Lower lobe of right lung (tissue), 2 donors: ENCODE measurements at places on chromosomes 3 and 15.

DNA sequence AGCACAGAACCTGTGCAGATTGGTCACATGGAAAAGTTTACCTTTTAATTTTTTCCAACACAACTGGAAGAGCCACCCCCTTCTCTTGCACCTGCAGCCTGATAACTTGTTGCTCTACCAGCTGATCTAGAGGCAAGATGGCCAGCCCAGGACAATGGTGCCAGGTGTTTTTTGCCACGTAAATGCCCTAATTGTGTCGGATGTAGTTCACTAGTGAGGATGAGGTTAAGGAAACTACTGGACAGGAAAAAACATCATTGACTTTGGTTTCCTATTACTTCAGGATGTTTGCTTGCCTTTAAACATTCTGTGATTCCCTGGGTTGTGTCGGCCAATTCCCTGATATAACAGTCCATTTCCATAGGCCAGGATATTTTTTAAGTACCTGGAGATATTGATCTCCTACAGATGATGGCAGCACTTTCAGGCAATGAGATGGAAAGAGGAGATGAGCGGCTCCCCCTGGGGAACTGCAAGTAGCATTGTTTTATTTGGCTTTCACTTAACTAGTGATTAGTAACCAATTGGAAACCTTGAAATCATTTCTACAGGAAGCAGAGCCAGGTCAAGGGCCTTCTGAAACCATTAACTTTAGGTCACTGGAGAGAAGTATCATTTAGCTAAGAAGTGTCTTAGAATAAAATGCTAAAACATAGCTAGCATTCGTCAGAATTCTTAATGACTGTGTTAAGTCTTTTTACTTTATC, 72.5 kb downstream of the OSBPL10 start:
- no peak for DNase-seq

DNA sequence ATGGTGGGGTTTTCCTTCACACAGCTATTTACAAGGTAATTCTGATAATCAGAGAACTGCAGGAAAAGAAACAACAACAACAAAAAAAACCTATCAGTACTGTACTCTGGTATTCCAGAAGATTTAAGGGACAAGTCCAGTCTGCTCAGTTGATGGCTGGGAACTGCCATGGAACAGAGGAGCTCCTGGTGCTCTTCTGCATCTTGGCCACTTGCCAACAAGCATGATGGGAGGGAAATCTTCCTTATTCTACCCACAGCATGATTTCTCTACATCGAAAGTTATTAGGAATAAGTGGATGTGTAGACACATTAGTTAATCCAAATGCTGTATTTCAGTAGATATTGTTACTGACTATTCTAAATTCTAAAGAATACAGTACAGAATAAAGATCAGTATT, 51.7 kb downstream of the RASGRP1 start:
- DNase-seq: no peak

DNA sequence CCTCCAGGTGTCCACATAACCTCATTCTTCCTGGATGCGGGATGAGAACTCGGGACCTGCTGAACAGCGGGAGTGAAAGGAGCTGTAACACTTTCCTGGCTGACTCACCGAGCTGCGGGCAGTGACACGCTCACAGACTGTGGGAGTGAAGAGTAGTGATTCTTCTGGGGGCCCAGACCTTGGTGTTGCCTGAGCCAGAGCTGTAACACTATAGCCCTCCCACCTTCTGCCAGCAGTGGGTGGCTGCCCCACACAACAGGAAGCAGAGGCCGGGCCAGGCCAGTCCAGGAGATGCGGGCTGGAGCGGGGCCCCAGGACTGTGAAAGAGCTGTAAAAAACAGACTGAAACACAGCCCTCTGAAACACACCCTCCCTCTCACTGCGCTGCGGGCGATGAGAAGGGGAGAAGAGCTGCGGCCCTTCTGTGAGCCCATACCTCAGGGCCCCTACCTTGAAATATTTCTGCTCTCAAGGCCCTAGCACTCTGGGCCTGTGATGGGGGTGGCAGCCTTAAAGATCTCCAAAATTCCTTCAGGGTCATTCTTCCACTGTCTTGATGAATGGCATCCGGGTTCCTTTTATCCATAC, 464.0 kb upstream of the CCDC54 start:
- DNase-seq: no peak

DNA sequence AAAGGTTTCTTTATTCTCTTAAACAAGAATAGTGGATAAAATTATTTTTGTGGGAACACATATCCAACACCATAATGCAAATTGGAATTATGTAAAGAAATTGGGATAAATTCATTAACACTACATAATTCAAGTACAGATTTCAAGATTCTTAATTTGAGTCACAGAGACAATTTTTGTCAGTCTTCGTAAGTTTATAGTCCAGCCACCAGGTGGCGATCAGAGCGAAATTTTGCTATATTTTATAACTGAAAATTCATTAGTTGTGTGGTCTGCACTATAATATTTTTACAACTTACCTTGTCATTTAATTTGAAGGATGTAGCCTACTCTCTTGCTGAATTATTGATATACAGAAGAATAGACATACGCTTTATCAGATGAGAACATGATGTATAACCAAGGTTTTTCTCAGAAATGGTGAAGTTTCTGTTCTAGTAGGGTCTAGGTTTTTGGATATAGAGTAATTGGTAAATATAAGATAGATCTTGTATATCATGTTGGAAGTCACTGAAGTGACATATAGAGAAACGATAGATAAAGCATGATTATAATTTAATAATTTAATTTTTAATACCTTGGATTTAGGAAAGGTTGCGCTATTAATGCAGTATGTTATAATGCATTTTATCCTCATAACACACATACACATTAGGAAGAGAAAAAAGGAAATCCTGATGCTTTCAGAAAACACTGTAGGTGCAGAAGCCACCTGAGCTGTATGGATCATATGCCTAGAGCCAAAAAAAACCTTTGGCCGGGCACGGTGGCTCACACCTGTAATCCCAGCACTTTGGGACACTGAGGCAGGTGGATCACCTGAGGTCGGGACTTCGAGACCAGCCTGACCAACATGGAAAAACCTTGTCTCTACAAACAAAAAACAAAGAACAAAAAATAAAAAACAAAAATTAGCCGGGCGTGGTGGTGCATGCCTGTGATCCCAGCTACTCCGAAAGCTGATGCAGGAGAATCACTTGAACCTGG, 31.7 kb downstream of the PLSCR4 start:
- no peak for DNase-seq

GRCh38 chr15:100670505-100671021, 68.2 kb downstream of the ASB7 start:
- no peak for DNase-seq

GRCh38 chr15:31869686-31870307, 160.5 kb upstream of the CHRNA7 start:
- DNase-seq: no peak

DNA sequence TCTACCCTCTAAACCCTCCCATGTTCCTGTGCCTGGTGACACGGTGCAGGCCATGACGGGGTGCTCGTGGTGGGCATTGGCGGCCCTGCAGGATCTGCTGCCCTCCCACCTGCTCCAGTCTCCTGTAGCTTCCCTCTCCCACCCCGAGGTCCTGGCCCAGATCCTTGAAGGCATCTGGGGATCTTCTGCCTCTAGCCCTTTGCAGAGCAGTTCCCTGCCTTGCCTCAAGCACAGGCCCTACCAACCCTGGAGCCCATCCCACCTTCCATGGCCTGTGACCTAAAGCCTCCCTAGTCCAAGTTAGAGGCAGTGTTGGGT, 27.5 kb upstream of the SEC13 start:
- no peak for DNase-seq

DNA sequence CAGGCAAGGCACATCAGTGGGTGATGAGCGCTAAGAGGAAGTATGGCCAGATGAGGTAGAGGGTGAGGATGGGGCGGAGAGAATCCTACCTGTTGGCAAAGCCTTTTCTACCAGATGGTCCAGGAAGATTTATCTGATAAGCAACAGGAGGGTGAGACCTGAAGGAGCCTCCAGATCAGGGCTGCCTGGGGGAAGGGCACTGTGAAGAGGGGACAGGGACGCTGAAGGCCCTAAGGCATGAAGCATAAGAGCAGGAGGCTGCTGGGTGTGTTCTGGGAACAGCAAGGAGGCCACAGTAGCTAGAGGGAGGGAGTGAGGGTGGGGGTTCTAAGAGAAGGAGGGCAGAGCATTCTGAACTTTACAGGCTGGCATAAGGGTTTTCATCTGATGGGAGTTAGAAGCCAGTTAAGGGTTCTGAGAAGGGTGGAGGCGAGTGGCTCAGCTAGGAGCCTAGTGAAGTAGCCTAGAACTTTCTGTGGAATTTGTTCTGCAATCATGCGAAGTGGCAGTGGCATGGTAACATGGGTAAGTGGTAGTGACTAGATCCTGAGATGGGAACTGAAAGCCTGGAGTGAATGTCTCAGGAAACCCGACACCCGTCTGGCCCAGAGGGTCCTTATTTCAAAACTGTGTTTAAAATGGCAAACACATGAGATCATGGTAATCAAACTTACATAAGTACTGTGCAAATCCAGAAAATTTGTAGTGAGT, 29.9 kb downstream of the CGNL1 start:
- DNase-seq: no peak

GRCh38 chr3:70820397-70820796, 508.0 kb upstream of the MDFIC2 start:
- no peak for DNase-seq

GRCh38 chr15:44207643-44208042, 12.6 kb upstream of the FRMD5 start:
- no peak for DNase-seq

DNA sequence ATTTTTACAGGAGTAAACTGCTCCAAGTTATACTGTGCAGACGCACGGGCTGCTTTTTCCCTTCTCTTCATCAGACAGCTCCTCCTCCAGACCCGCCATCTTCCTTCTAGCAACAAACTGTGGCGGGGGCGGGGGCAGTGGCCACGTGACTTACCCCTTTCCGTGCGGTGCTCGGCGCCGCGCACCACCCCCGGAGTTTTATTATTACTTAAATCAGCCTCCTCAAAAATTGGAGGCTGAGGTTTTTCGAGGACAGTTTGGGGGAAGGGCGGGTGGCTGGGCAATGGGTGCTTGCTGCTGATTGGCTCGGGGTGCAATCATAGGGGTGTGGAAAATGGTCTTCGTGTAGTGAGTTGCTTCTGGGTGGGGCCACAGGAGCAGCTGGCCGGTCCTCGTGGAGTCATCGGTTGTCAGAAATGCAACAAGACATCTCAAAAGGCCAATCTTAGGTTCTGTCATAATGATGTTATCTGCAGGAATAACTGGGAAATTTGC, 77.1 kb upstream of the MFGE8 start:
- no peak for DNase-seq

GRCh38 chr3:128459461-128459820, 7.2 kb downstream of the DNAJB8 start:
- no peak for DNase-seq

- DNase-seq: peak; percentile 60
These were observed 109.8 kb downstream of the XRN1 start for GRCh38 chr3:142337994-142338393.

DNA sequence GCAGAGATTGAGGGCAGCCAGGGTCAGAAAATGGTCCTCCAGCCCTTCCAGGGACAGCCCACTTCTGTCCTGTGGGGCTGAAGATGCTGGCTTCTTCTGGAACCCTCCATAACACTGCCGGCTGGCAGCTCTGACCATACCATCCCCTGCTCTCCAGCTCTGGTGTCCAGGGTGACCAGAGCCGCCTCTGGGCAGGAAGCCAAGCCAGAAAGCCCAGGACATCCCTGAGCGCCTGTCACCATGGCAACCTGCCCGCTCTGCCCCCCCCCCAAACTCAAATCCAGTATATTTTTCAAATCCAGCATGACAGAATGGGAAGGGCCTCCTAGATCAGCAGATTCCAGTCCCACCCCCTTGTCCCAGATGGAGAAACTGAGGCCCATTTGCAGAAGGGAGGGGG, 420 bp upstream of the TMIE start:
- DNase-seq: no peak

DNA sequence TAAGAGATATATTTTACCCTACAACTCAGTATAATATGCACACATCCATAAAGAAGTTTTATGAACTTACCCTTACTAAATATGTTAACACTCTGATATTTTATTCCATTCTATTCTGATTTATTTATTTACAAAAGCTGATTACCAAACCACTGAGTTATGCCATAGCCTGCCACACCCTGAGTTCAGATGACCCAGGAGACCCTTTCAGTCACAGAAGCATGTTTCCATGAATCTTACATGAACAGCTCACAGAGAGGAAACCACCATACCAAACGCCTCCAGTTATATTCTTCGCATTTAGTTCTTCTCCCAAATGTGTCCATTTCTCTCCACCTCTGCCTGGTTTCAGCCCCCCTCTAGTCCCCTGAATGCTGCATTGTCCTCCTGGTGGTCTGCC, 103.5 kb downstream of the SEMA5B start:
- DNase-seq: no peak

DNA sequence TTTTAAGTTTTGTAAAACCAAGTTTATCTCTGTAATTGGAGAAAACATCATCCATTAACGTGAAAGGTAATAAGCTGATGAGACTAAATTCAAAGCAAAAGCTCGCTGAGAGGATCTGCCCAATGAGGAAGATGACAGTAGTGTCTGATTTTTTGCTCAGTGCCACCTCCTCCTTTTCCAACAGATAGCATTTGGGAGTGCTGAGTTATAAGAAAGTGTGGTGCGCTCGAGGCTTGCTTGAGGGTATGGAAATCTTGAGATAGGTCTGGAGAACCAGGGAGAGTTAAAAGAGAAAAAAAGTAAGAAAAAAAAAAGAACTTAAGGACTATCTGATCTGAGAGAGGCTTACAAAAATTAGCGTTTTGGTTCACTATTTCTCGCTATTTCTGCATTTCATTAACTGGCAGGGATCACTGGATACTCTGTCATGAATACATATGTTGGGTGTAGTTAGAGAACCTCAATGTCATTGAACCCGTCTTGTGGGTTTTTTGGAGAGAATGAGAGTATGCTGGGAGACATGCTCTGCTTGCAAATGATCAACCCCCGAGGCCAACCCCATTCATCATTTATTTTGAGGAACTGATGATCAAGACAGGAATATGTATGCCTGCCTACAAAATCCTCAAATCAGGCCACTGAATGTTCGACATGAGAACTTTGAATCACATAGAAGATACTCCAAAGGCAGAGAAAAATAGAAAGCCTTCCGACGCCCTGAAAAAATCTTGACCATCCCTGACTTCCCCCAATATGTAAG, 973 bp upstream of the USP13 start:
- no peak for DNase-seq

- no peak for DNase-seq
These were observed 860.0 kb downstream of the FHIT start for GRCh38 chr3:60391292-60391691.

DNA sequence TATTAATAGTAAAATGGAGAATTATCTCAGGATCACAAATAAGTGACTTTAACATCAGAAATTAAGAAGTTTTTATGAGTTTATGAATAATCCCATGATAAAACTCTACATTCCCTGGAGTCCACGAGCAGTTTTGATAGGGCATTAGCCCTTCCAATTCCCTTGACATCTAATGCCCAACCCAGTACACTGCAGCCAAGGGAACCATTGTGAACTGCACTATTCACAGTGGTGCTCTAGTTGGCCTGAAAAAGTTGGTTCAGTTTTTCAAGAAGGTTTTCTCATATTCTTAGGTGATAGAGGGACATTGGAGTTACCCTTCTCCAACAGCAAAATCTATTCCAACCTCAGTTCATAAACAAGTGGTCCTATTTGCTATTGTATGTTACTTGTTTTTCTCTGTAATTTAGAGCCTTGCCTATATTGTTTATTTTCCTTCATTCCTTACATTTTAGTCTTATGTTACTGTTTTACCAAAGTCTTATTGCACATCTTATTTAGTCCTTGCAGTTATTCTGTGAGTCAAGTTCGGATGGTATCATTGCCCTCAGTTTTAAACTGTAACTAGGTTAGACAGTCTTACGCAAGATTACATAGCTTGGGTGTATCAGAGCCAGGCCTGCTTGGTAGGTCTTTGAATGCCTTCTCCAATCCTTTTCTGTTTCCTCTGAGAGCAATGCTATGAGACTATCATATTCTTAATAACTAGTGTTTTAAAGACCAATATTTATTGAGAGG, 57.9 kb upstream of the SAMMSON start:
- DNase-seq: no peak
